ENCODE measurements at places on chromosomes 1 and 21.
A peak's percentile ranks its signal among the peaks of the same experiment; 100 is the strongest.

GRCh38 chr21:41638201-41638790, 128.6 kb downstream of the RIPK4 start:
- peak; percentile 43 for DNase-seq

DNA sequence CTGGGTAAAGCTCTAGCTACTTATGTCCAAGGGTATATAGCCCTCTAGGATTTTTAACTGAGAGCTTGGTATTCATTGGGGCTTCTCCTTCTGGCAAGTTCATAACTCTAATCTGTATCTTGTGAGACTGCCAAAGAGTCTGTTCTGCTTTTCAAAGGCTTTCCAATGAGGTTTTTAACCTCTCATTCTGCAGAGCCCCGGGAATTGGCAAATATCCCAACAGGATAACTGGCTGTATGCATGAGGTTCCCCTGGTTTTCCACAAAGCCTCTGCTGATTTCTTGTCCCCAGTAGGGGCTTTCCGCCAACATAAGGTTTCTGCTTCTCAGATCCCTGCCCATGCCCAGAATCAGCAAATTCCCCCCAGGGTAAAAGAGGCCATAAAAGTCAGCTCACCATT, 40.9 kb downstream of the RPL5 start:
- no peak for DNase-seq

GRCh38 chr1:156639601-156640101, 2.3 kb upstream of the BCAN start:
- DNase-seq = peak; percentile 55

- no peak for DNase-seq
These were observed 76.6 kb downstream of the DMRTA2 start for GRCh38 chr1:50346621-50347020.

DNA sequence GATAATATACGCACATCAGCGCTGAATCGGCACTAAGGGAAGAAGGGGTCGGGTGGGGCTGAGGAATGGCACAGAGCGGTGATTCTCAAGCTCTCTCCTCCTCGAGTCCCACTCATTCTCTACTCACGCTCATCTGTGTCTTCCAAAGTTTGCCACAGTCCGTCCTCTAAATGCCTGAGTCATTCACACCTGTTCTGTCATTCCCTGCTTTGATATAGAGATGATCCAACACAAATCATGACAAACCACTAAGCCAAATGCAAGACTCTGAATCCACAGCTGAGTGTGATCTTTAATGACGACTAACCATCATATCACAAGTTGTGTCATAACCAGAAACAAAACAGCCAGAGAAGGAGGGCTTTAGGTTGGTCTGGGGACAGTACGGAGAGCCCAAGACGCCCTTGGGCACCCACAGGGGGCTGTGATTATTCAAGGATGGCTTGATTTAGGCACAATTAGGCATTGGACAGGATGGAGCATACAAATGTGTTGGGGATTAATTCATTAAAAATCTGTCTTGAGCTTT, 501.5 kb downstream of the KIF26B start:
- no peak for DNase-seq

DNA sequence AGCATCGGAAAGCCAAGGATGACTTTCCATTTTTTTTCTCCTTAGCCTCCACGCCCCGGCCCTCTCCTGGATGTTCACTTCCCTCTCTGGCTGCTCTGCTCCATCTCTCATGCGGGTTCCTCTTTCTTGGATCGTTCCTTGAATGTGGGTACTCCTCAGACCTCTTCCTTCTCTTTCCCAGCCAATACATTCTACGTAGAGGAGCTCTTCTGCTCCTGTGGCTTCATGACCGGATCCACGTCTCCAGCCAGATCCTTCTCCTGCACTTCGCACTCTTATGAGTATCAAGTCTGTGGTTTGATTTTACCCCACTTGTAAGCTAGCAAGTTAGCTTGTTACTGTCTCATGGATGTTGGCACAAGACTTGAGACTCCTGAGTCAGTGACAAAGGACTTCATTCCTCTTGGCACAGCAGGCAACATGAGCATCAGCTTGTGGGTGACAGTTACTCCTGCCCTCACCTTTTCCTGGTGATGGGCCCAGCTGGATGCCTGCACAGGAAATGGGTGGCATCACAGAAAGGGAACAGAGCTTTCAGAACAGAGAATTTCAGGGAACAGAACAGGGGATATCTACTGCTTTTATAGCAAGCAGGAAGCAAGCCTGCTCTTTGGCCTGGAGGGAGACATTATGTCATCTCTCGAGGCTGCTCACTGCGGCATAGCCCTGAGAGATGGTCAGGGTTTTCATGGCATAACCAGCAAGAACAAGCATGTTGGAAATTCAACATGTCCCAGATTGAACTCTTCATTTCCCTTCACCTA, 100.1 kb upstream of the KIF26B start:
- no peak for DNase-seq

- no peak for DNase-seq
These were observed 468 bp upstream of the ABCA4 start for GRCh38 chr1:94121411-94121821.

- DNase-seq = peak; percentile 62
These were observed 586 bp downstream of the COL24A1 start for GRCh38 chr1:86155807-86156565.

DNA sequence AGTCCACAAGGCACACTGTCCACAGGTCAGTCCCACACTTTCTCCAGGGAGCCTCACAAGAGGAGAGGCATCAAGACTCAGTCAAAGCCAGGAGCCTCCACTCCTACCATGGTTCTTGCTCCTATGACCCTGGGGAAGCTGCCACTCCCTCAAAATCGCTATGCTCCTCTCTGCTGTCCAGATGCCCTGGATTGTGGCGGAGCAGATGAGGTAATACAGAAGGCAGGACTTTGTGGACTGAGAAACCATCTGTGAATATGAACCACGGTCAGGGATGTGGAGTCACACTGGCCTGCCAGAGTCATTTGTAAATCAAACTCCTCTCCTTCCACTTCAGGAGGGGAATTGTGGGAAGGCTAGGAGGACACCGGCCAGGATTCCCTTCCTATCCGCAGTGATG, 20.6 kb downstream of the VWA5B1 start:
- no peak for DNase-seq

- DNase-seq = no peak
These were observed 81.7 kb upstream of the DUSP10 start for GRCh38 chr1:221823561-221823960.

DNA sequence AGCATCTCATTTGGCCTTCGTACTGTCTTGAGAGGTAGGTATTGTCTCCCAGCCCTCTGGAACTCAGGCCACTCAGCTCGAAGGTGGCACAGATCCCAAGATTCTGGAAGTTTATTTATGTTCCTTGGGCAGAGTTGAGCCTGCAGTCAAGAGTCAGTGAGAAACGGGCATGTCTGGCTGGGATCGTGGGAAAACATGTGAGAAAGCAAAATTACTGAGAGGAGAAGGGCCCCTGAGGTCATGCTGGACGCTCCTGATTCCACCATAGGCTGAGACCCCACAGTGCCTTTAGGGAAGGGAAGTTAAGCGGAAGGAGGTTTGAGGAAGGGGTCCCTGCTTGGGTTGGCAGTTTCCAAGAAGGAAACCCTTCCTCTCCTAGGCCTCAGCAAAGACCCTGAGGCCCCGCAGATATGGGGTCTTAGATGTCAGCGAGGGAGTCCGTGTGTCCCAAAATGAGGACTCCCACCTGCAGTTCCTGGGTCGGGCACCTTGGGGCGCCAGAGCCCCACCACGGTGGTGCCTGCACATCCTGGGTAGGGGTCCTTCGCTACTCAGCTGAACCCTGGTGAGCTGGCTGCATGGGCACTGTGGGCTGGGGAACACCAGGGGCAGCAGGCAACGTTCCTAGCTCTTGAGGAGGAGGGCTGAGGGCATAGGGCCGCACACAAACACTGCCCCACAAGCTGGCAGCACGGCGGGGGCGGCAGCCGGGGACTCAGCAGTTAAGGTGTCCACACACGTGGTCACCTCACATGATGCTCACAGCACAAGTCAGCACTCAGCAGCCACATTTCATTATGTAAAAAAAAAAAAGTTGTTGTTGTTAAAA, 12.3 kb upstream of the SEMA4A start:
- peak; percentile 23 for DNase-seq

DNA sequence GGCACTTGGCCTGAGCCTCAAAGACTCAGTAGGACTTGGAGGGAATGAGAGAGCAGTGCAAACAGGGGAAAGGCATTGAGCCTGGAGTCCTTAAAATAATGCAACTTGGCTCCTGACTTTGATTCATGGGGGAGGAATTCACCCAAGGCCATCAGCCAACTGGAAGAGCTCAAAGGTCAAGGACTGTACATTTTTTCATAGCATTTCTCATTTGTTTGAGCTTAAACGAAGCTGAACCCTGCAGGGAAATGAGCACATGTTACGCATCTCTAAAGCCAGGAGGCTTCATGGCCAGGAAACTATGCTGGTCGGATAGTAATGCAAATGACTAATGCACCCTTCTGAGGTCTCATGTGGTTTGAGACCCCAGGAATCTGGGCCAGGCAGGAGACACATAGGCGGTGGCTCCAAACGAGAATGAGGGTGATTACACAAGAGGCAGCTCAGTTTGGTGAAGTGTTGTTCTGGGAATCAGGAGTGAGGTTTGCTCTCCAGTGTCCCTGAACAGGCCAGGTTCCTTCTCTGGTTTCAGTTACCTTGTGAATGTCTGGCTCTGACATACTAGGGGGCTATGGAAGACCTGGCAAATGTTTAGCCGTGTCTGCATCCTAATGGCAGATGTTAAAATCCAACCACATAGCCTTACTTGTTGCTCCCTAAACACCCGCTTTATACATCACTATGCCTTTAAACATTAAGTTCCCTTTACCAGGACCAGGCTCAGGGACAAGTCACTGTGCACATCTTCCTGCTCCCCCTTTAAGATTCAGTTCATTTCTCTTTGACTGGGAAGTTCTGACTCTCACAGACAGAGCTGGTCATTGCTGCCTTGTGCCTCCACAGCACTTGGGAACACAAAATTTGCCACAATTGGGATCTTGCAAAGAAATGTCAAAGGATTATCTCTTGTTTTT, 503.9 kb upstream of the USP24 start:
- peak; percentile 100 for DNase-seq

DNA sequence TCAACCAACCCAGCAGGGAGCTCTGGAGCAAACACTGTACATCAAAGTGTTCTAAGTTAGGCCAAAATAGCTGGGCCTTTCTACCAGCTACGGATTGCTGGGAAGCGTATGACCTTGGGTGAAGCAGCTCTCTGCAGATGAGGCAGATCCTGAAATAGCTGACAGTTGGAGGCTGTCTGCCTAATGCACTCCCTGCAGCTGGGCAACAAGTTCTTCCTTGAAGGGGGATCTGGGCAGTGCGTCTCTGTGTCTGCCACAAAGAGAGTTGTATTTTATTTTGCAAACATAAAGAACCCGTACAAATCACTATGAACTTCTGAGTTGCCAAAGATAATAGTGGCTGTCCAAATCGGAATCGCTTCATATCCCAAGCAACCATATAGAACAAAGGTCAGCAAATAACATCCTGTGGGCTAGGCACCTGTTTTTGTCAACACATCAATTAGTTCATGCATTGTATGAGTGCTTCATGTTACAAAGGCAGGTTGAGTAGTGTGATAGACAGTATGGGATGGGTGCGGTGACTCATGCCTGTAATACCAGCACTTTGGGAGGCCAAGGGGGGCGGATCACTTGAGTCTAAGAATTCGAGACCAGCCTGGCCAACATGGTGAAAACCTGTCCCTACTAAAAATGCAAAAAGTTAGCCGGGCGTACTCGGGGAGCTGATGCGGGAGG, 29.1 kb upstream of the KLF17 start:
- peak; percentile 45 for DNase-seq

DNA sequence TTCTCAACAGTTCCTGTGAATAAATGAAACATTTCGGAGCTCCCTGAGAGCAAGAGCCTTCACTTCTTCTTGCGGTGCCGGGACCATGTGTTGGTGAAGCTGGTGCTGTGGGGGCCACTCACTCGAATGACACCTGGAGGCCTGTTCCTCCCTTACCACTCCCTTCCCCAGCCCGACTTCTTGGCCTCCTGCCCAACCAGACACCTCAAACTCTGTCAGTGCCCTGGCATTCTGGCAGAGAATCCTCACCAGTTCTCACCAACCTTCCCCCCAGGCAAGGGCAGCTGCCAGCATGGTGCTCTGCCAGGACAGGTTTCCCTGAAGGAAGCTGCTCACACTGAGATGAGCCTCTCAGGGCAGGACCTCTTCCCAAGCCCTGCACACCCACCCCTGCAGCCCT, 68.3 kb downstream of the MPZL1 start:
- no peak for DNase-seq

DNA sequence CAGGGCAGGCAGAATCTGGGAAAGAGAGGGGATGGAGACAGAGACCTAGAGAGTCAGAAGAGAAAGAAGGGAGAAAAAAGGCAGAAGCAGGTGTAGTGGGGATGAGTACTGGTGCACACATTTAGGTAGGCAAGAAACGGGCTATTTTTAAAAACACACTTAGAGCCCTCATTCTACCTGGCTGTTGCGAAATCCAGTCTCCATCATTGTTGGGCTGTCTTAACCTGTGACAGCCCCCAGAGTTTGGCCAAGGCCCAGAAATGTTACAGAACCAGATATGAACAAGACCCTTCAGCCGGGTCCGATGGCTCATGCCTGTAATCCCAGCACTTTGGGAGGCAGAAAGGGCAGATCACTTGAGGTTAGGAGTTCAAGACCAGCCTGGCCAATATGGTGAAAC, 12.6 kb upstream of the KDF1 start:
- no peak for DNase-seq

- no peak for DNase-seq
These were observed 256.8 kb downstream of the TOMM20 start for GRCh38 chr1:234871710-234872271.

GRCh38 chr1:41239988-41240610, 2.0 kb downstream of the SCMH1 start:
- DNase-seq = peak; percentile 66

DNA sequence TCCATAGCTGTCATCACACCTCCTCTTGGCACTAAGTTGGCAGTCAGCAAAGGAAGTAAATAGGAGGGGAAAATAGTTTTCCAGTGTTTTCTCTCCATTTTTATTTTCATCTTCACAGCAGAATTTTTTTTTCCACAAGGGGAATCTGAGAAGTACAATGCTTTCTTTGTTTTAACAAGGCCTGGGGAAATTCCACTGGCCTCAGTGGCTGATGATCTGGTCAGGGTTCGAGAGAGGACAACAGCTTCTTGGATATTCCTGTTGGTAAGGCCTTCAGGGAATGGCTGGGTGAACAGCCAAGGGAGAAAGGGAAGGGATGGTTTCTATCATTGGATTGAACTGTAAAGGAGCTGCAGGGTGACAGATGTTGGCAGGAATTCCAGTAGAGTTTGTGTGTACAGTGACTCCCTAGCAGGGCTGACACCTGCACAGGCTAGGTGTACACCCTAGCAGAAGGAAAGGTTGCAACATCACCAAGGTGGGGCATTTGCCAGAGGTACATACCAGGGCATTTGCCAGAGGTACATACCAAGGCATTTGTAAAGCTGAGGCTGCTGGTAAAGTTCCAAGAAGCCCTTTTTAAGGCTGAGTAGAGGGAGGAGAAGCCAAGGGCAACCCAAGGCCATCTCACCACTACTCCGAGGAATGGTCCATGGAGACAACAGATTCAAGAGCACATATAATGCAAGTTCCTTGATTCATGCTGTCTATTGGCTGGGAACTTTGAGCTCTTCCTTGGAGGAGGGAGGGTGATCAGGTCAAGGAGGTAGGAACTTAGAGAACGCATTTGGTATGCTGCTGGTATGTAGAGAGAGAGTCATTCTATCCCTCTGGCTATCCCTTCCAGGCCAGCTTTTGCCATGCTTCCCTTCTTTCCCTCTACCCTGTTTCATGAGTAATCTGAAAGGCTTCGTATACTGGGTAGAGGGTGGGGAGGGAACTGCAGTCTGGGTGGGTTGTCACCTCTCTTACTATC, 3.1 kb downstream of the GJA5 start:
- peak; percentile 80 for DNase-seq

All from EL (cell line).